Osteocyte (in vitro differentiated cells): ENCODE measurements at places on chromosomes 16 and 17. TPM values are rescaled to one million over a fixed set of nuclear protein-coding genes. Genes with fewer than 3 reads are reported as not detected.

CDRT15L2 gene
- not detected in 2 replicates for total RNA-seq

OTOA gene
- 0.08 TPM in 1 of 2 replicates, not detected in the other for total RNA-seq

CACNA1H gene
- 21.2 and 21.3 TPM in 2 replicates for total RNA-seq

- peak; percentile 70 for DNase-seq
Observed at GRCh38 chr16:86231996-86232350, 278.4 kb upstream of the FOXF1 start.

GRCh38 chr17:1533661-1534325 is 17.4 kb upstream of the INPP5K start:
- DNase-seq: no peak

DNA sequence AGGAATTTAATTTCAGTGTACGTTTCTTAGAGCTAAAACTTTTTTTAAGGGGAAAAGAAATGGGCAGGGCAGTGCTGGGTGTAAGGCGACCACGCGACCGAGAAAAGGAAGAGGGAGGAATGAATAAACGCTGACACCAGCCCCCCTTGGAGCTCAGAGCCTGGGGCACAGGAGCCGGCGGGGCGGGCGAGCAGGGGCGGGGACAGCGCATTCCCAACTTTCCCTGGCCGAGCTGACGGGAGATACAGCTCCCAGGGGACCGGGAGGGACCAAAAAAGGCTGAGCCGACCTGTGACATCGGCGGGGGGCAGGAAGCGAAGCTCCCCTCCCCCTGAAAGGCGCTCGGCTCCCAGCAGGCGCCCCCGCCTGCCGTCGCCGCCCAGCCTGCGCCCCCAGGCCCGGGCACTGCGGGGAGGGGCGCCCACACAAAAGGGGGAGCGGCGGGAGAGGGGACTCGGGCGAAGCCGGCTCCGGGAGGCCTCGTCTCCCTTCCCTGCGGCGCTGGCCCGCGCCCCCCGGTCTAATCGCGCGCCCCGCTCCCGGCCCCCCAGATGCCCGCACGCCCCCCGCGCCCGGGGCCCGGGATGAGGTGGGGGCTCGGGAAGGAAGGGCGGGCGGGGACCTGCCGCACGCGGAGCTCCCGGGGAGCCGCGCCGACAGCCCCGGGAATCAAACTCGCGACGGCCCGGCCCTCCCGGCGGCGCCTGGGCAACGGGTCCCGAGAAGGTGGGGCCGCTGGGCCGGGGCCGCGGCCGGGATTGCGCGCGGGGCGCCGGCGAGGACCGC is 622 bp downstream of the CUEDC1 start:
- peak; percentile 93 for DNase-seq

GRCh38 chr17:68592009-68592408 is 9.2 kb downstream of the FAM20A start:
- DNase-seq: no peak

DNA sequence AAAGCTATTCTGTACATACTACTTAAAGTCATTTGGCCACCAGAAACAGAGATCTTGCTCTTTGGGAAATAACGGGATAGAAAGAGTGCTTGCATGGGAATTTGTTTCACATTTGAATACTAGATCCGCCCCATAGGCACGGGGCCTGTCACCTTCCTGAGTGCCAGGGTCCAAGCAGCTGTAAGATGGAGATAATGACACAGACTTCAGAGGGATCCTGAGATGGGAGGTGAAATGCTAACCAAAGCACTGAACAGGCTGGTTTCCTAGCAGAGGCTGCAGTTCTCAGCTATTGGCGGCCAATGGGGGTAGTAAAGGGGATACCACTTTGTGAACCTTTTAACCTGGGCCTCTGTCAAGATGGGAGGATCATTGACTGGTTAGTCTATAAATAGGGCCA is 225.4 kb downstream of the IRF8 start:
- DNase-seq: peak; percentile 53

- DNase-seq: no peak
Observed at GRCh38 chr17:64507413-64507782, 621 bp downstream of the CEP95 start.
